ENCODE measurements at places on chromosomes 3 and 15.

DNA sequence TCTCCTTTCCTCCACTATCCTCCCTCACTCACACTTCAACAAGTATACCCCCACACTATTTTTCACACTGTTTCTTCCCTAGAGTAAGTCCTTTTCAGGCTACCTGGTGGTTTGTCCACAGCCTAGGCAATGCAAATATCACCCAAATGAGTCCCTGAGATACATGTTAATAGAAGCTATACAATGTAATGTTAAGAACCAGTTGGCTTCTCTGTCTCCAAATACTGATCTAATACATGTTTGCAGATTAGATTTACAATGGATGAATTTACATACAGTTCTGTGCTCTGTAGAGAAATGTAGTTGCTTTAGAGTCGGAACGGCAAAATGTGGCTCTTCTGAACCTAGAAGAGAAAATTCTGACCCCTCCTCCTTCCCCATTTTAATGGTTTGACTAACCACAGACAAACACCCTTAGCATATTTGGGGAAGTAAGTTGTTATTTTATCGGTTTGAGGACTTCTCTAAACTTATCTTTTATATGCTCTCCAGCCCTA lies 63.6 kb upstream of the MBNL1 start:
- DNase-seq = no peak

DNA sequence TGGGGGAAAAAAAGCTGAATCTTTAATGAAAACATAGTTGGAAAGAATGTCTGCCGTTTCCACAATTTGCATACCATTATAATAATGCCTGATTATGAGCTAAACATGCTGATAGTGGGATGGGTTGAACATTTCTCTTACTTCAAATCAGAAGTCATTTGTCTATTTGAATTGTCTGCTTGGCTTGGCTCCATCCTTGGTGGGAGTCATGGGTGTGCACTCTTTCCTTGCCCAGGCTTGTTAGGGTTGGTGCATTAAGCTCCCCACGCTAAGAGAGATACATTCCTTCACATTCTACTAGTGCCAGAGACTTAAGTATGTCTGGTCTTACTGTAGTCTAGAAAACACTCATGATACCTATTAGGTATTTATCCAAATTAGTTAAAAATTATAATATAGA lies 121.4 kb upstream of the RARB start:
- no peak for DNase-seq

- DNase-seq = no peak
Measured at GRCh38 chr3:155742349-155742965, 2.4 kb downstream of the PLCH1 start.

DNA sequence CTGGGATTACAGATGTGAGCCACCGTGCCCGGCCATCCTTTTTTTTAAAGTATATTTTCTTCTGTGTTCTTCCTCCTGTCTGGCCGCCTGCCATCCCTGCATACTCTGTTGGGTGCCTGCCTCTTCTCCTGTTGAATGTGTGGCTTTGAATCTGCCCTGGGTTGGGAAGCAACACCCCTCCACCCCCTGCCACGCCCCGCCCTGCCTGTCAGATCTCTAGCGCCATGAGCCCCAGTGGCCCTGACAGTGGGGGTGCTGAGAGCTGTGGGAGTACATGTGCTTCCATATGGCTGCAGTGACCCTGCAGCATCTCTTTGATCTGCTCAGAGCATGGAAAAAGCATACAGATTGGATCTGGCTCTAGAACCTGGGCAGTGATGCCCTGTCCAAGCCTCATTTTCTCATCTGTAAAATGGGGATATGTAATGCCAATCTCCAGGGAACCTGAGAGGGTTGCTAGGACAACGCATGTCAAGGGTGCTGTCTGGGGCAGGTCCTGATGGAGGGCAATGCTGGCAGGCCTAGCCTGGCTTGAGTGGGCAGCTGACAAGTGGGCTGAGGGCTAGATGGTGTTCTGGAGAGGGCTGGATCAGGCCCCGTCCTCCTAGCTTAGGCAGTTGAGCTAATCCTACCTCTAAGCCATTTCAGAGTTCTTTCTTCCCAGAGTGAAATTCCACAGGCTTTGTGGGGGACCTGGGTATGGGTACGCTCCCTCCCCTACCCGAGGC lies 23.9 kb downstream of the CCDC13 start:
- no peak for DNase-seq

DNA sequence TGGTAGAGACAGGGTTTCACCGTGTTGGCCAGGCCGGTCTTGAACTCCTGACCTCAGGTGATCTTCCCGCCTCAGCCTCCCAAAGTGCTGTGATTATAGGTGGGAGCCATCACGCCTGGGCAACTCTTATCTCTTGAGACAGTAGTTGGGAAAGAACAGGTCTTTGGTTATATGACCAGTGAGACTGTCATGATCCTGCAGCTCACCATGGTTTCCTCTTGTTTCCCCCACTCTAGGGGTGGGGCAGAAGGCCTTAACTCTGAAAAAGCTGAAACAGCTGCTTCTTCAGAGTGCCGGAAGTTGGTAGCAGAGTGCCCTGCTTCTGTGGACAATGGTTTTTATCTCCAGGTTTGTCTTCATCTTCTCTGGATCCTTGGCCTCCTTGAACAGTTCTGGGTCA lies 4.7 kb upstream of the TYRO3 start:
- no peak for DNase-seq

- DNase-seq = no peak
Measured at GRCh38 chr3:48989126-48989795, 780 bp upstream of the P4HTM start.

DNA sequence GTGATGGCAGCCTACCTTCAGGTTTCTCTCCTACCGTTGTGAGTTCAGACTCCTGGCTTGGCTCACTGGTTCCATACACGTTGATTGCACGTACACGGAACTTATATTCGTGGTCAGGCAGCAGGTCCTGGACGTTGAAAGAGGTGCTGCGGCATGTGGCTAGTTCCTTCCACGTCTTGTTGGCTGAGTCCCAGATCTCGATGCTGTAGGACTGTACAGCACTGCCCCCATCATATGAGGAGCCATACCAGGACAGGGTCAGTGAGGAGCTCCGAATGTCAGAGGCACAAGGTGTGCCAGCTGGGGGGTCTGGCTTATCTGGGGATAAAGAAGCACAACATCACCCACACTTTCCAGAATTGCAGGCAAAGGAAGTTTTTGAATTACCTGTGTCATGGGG lies 72.3 kb upstream of the HACD2 start:
- DNase-seq = no peak

DNA sequence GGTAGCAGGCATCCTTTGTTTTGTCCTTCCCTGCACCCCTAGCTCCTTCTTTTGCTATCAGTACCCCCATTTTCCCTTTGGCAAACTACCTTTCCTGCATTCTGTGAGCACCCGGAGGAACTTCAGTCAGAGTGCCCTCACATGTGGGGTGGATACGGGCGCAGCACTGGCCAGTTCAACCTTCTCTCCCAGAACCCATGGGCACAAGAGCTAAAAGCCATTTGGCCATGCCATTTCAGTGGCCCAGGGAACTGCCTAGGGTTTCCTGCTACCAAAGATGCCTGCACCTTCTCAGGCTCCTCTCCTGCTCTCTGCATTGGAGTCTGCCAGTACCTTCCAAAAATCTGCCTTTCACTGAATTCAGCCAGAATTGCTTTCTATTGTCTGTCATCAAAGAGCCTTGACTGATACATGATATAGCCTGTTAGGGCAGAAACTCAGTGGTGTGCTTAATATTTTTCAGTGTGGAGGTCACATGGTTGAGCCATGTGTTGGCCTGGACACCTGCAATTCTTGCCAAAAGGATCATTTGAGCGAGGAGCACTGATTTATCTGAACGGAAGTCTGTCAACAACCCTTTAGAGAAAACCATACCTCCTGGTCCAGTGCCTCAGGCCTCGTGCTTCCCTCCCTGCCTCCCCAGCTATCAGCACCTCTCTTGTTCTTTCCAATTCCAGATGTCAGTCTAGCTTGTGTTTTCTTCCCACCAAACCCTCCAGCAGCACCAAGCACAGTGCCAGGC lies 27.0 kb upstream of the HHATL start:
- DNase-seq = no peak

DNA sequence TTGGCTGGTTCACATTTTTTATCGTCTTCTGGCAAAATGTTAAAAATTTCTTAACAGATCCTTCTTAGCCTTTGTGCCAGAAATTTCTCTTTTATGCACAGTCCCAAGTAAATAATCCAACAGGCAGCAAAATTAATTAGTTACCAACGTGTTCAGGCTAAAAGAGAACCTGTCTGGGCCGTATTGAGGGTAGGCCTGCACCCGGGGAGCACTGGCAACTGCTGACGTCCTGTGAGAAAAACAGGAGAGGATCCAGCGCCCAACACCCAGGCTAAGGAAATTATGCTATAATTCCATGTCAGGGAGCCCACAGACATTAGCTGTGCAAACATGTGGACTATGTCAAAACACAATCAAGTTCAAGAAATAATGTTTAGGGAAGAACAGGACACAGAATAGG lies 30.7 kb upstream of the CSTA start:
- DNase-seq = no peak

- no peak for DNase-seq
Measured at GRCh38 chr3:175737646-175738572, 878.8 kb downstream of the NAALADL2 start.

GRCh38 chr3:119457246-119457645 lies 6.2 kb downstream of the TMEM39A start:
- DNase-seq = no peak

DNA sequence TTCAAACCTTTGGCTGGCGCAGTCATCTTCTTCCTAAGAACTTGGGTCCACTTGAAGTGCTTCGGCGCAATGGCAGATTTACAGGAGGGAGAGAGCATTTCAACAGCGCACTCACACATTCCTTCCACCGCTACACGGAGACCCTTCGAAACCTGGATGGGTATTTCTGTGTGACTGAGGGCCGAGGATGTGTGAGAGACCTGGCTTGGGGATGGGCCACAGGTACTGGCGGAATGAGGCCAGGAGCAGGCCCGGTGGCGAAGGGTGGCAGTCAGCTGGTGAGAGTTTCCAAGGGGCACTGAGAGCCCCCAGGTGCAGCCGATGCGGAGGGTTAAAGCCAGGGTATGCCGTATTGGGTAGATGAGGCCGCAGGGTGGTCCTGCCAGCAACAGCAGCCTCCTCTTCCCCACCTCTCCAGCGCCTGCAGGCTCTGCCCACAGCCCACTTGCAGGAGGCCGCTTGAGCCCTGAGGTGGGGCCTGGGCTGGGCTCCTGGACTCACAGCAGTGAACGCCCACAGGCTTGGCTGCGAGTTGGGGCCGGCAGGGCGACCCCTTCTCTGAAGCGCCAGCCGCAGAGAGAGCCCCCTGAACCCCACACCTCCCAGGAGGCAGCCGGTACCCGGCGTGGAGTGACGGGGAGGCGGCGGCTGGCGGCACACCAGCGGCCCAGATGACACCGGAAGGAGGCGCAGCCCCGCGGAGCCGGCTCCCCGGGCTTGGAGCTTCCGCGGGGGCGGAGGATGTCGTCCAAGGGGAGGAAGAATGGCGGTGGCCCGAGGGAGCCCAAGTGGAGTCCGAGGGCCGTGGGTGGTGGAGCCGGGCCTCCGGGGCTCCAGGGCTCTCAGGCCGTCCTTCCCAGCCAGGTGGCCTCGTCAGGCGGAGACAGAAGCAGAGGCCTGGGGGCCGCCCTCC lies 166.5 kb downstream of the NSMCE3 start:
- peak; percentile 93 for DNase-seq

GRCh38 chr3:64083575-64083974 lies 60.3 kb upstream of the PSMD6 start:
- no peak for DNase-seq

GRCh38 chr3:39990532-39990931 lies 181.1 kb downstream of the MYRIP start:
- no peak for DNase-seq

- no peak for DNase-seq
Measured at GRCh38 chr15:77511869-77512268, 91.2 kb downstream of the HMG20A start.

DNA sequence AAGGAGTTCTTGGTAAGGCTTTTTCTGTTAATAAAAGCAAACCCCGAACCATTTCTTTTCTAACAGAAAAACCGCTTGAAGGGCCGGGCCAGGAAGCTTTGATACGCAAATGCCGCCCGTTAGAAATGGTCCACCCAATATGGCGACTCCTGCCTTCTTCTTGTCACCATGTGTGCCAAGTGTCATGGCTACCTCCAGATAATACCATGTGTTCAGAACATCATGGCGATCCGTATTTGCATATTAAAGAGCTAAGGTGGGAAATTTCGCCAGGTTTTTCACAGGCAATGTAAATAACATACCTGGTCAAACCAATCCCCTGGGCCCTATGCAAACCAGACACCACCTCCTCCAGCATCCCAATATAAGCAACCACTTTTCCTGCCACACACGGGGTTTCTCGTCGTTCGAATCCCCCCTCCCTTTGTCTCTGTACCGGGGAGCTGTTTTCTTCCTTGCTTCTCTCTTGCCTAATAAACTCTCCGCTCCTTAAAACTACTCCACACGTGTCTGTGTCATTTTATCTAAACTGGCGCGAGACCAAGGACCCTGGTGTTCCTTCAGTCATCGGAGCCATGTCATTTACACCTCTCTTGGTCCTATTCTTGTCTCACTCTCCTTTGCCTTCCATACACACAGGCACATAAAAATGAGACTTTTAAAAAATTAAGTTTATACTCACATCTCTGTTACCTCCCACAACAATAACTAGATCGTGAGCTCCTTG lies 34.5 kb downstream of the NCEH1 start:
- no peak for DNase-seq

GRCh38 chr3:9978710-9979305 lies 7.8 kb downstream of the EMC3 start:
- no peak for DNase-seq

- no peak for DNase-seq
Measured at GRCh38 chr3:64161481-64161952, 63.7 kb downstream of the PRICKLE2 start.

- DNase-seq = no peak
Measured at GRCh38 chr15:91342097-91342496, 242.0 kb downstream of the SV2B start.

GRCh38 chr3:24303057-24303754 lies 191.4 kb downstream of the THRB start:
- no peak for DNase-seq

DNA sequence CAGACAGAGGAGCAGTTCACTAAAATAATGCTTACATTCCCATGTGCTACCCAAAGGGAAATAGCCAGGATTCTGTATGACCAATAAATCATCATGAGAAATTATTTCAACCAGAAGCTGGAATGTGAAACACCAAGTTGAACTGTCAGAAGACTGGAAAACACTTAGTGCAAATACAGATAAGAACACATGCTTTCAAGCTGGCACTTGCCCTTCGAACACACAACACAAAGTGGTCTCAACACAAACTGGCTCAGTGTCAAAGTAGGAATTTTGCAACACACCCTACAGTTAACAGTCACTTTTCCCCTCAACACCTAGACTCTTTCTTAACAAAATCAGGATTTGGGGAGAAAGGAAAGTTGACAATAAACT lies 1.3 kb downstream of the FSD2 start:
- no peak for DNase-seq

DNA sequence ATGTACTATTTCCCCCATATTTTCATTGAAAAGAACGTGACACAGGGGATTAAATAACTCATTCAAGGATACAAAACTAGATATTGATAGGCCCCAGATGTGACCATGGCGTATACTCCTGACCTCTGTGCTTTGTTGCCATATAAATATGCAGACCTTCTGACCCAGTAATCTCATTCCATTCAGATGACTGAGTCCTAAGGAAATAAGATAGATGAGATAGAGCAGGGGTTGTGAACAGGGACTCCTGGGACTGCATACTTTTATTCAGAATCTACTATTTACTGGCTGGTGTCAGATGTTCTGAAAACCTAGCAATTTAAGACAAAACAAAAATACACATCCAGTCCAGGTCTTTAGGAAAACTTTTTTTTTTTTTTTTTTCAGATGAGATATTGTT lies 139.2 kb upstream of the MANF start:
- no peak for DNase-seq
